ENCODE measurements at places on chromosomes 13 and 19.

- H3K36me3 ChIP-seq = no peaks in the 10 kb centered on the region
- no peaks in the 10 kb centered on the region for H3K27me3 ChIP-seq
- no peaks in the 10 kb centered on the region for H3K4me1 ChIP-seq
- H3K27ac ChIP-seq = no peak overlapping the region
- H3K4me3 ChIP-seq = no peak overlapping the region
These were observed 34.1 kb downstream of the PSG5 start for GRCh38 chr19:43152214-43152613.

GRCh38 chr13:88675347-88675996, 1004.3 kb downstream of the SLITRK5 start:
- no peaks in the 10 kb centered on the region for H3K4me1 ChIP-seq
- H3K4me3 ChIP-seq = no peak overlapping the region
- no peaks in the 10 kb centered on the region for H3K27me3 ChIP-seq
- no peak for DNase-seq

DNA sequence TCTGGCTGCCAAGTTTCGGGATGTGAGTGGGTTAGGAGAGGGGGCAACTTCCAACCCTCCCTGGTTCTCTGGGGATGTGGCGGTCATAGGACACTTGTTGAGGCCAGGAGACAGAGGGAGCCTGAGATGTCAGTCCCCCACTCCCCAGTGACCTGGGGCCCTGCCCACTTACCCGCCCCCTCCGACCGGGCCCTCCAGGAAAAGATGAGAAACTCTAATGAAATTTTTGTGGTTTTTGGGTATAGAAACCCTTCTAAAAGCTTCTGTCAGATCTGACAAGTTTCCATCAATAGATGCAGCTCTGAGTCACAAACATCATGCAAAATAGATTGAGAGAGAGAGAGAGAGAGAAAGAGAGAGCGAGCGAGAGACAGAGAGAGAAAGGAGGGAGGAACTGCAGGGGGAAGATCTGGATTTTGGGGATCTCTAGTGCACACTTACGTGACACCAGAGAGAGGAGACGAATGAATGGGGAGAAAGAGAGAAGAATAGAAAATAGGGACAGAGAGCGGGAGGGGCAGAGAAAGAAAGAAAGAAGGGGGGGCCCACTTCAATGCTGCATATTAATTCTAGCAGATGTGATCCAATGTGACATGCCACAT, 94.0 kb downstream of the PTPRS start:
- H3K36me3 ChIP-seq = no peaks in the 10 kb centered on the region
- H3K27me3 ChIP-seq = no peaks in the 10 kb centered on the region
- no peaks in the 10 kb centered on the region for H3K4me1 ChIP-seq
- no peak overlapping the region for H3K27ac ChIP-seq
- no peak for DNase-seq

DNA sequence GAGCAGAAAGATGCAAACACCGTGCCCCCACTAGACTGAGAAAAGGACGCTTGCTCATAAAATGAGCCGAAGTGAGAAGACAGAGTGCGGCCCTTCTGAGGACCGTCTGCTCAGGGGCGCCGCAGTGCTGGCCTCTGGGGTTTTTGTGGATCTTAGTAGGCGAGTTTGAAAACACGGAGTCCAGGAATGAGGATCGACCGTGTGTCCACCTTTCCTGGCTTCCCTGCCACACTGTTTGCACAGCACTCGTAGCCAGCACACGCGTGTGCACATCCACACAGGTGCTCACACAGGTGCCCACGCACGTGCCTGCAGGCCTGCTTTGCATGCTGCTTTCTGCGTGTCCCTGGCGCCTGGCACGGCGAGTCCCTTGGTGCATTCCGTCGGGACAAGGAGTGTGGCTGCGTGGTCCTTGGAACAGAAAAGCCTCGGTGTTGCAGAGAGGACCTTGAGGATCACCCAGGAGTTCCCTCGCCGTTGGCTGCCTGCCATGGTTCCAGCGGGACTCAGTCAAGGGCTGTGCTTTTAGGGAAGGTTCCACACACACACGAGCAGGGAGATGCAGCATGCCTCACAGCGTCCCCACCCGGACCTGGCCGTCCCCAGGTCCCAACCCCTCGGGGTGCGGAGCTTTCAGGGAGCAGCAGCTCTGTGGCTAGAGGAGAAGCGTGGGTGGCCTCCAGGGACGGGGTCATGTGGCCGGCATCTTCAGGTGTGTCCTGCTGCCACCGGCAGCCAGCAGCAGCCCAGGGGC, 10.1 kb upstream of the ZNF554 start:
- peaks cover 30% of the 10 kb centered on the region for H3K36me3 ChIP-seq
- H3K4me3 ChIP-seq = no peak overlapping the region
- H3K4me1 ChIP-seq = no peaks in the 10 kb centered on the region
- H3K27ac ChIP-seq = no peak overlapping the region
- H3K27me3 ChIP-seq = no peaks in the 10 kb centered on the region

Measured in B cell (primary cell).